ENCODE measurements at places on chromosomes 2 and 18.

DNA sequence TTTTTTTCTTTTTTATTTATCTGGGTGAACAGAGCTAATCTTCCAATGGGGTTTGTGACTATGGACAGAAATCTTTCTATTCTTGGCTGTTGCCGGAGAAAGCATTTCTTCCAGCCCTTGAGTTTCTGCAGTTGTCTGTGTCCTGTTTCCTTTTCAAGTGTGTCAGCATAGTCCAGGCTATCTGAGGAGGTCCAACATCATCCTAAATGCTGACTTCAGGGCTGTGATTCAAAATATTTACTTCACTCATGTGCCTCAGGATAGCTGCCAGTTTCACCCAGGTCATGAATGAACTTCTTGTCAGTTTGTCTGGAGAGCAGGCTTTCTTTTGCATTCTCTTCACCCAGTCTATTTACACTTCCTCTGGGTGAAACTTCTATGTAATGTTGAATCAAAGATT lies 27.9 kb downstream of the ITGAV start:
- DNase-seq: no peak

DNA sequence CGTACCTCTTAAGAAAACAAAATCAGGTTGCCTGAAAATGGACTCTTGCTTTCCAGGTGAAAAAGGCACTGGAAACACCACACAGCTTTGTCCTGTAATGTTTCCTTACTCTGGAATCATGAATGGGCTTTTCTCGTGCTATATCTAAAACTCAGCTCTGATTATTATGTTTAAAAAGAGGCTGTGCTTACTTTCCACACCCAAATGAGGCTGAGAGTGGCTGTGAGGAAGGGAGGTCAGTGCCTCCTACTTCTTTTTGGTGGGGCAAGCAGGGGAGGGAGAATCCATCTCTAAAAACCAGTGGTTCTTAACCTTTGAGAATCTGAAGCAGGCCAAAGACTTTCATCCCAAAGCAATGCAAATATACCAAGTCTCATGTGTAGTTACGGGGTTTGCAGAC lies 148.6 kb downstream of the FAM210A start:
- no peak for DNase-seq

DNA sequence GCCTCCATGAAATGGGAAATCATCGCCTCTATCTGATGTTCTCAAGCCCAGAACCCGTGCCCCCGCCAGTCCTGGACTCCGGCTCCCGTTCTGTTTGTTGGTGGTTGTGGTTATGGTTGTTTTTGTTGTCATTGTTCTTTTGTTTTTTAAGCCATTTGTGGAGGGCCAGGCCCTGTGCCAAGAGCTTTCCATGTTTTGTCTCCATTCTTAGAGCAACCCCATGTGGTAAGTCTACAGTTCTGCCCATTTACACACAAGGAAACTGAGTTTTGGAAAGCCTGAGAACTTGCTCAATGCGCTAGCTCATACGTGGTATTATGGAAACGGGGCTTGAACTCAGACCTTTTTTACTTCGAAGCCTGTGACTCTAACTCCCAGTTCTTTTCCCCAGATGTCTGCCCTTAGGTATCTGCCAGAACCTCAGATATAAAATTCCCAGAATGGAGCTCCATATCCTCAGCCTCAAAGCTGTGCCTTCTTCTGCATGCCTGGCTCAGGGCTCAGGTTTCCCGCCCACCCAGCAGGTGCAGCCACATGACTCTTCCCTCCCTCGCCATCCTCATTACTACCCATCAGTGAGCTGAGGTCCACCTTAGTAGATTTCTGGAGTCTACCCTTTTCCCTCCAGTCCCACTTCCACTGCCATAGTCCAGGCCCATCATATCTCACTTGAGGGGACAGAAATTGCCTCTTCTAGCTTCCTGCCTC lies 194.1 kb downstream of the KLHL29 start:
- DNase-seq: no peak

GRCh38 chr2:64203131-64203857 lies 59.1 kb upstream of the PELI1 start:
- DNase-seq: no peak

- DNase-seq: no peak
These were observed 95.1 kb upstream of the KLHL14 start for GRCh38 chr18:32867936-32868335.

DNA sequence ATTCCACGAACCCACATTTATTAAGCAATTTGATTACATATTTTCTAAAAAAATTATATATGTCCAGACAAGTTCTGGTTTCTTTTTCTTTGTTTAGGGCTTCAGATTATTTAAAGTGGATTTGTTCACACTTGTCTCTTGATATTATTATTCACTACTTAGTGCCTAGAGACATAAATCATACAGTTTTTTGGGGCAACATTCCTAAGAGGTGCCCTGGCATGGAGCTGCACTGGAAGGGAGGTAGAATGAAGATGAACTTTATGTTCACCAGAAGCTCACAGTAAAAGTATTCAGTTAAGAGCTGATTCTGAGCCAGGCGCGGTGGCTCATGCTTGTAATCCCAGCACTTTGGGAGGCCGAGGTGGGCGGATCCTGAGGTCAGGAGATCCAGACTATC lies 762.7 kb upstream of the TMEFF2 start:
- DNase-seq: no peak

- DNase-seq: no peak
These were observed 139.7 kb downstream of the MYCN start for GRCh38 chr2:16080071-16080470.

- peak; percentile 92 for DNase-seq
These were observed 18.1 kb downstream of the NABP1 start for GRCh38 chr2:191696001-191696400.

- no peak for DNase-seq
These were observed 362.5 kb upstream of the TNP1 start for GRCh38 chr2:217222309-217222910.

Measured in brain microvascular endothelial cell (primary cell).